Cortex of kidney (tissue), 1 donor: ENCODE measurements at places on chromosomes 7 and 10.

- no peak for DNase-seq
Observed at GRCh38 chr10:133324198-133324792, 12.4 kb downstream of the CALY start.

- DNase-seq = no peak
Observed at GRCh38 chr7:151736403-151736909, 140.5 kb downstream of the PRKAG2 start.

- DNase-seq = no peak
Observed at GRCh38 chr10:36211856-36212255, 569.8 kb upstream of the FZD8 start.

- no peak for DNase-seq
Observed at GRCh38 chr7:98722402-98722801, 105.3 kb downstream of the NPTX2 start.

GRCh38 chr7:36896418-36896817, 172.1 kb upstream of the AOAH start:
- no peak for DNase-seq

DNA sequence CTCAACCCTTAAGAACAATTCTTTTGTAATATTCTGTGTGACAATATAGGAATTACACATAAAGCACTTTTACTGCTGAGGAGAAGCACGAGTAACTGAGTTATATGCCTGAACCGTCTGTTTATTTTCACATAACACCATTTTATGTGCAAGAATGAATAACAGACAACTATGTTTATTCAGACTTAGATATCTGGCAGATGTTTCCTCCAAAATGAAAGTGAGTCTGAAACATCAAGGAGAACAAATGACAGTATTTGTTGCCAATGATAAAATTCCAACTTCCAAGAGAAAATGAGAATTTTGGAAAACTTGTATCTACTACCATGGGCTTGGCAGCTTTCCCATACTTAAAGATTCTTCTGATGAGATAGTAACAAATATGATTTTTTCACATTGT, 51.4 kb downstream of the DNMBP start:
- no peak for DNase-seq

DNA sequence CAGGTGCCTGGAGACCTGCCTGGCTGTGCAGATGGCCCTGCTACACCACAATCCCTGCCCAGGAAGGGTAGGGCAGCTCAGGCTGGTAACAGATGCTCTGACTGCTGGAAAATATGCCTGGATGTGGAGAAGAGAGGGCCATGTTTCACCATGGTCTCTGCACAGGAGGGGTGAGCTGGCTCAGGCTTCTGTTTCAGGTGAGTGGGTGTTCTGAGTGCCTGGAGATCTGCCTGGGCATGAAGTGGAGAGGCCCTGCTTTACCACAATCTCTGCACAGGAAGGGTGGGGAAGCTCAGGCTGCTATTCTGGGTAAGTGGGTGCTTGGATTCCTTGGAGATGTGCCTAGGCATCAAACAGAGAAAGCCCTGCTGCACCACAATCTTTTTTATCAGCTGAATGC, 350.1 kb downstream of the KIF20B start:
- DNase-seq = no peak

GRCh38 chr10:29471544-29471859, 163.3 kb downstream of the SVIL start:
- no peak for DNase-seq

DNA sequence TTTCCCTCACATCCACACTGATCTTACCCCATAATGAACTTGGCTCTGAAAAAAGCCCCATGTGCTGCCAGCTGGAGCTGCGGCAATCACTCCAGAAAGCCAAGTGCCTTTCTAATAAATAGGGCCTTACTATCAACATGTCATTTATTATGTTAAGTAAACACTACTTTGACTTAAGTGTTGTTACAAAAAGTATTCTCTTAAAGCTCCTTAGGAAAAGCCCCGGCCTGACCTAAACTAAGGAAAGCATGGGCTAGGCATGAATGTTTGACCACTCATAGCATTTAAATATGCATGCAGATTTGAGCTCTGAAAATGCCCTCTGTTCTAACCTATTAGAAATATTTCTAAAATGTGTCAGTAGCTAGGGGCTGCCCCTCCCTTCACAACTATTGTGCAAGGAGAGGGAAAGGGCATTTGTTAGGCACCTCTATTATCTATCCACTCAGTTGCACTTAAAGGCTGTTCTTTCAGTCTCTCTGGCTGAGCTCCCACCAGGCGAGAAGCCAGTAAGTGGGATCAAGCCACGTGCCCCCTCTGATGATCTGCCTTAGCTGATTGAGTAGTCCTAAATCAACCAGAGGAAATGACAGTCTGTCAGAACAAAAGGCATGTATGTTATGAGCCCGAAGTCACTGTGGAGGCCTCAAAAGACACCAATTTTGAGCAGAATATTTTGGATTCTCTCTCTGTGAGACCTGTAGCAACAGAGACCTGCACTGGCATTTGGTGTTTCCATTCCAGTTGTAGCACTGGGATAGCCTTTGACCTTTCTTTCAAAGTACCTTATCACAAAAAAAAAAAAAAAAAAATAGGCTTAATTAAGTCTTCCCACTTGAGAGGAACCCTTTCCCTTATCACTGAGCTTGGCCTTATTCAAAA, 77.1 kb downstream of the ITGB8 start:
- DNase-seq = no peak

GRCh38 chr10:43219848-43220247, 47.0 kb downstream of the RASGEF1A start:
- DNase-seq = no peak

DNA sequence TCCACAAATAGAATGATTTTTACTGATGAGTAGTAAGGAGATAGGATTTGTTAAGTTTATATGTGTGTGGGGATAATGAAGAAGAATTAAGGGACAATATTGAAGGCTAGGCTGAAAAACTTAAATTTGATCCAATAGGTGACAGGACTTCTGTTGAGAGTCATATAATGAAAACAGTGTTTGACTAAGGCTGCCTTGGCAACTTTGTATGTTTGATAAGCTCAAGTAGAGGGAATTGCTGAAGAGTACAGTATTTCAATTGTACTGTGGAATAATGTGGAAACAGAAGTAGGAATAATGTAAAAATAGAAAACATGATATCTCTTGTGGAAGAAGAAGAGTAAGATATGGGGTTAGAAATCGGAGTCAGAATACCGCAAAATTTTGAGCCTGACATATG, 10.5 kb downstream of the R3HCC1L start:
- DNase-seq = no peak

GRCh38 chr7:17844022-17844421, 96.3 kb downstream of the SNX13 start:
- DNase-seq = no peak

- DNase-seq = no peak
Observed at GRCh38 chr7:154503962-154504550, 451.9 kb downstream of the DPP6 start.

DNA sequence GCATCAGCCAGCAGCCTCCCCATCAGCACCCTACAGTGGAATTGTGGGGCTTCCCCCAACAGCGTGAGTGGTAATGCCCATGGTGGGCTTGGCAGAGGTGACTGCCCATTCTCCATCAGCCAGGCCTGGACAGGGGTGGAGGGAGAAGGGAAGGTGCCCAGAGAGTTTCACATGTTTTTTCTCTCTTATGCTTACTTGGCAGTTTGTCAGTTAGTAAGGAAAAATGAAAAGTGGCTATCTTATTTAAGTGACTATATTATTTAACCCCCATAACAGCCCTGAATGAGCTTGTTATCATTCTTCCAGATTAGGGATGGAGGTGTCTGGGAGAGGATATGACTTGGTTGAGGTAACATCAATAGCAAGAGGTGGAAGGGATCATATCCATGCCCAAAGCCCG, 921.7 kb downstream of the GRID1 start:
- DNase-seq = no peak

DNA sequence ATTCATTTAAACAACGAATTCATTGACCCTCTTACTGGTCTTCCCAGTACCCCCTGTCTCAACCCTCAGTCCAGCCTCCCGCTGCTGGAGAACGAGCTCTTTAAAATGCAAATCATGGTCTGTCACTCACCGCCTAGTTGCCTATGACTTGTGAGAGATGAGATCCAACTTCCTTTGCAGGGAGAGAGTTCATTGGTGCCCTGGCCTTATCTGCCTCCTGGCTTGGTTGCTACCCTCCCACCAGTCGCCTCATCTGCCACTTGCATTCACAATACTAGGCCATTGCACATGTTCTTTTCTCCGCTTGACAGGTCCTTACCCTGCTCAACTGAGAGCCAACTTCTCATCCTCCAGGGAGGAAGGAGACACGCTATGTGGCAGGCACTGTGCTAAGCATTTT, 54.0 kb upstream of the MXI1 start:
- no peak for DNase-seq

DNA sequence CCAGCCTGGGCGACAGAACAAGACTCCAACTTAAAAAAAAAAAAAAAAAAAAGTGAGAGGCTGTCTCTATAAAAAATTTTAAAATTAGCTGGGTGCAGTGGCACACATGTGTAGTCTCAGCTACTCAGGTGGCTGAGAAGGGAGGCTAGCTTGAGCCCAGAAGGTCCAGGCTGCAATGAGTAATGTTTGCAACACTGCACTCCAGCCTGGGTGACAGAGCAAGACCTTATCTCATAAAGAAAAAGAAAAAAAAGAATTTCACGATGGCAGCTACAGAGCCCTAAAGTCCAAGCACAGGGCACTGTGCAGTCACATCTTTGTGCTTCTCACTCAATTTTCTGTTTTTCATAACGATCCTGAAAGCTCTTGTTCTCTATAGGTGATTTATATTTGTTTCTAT, 209.5 kb upstream of the KCTD7 start:
- no peak for DNase-seq

DNA sequence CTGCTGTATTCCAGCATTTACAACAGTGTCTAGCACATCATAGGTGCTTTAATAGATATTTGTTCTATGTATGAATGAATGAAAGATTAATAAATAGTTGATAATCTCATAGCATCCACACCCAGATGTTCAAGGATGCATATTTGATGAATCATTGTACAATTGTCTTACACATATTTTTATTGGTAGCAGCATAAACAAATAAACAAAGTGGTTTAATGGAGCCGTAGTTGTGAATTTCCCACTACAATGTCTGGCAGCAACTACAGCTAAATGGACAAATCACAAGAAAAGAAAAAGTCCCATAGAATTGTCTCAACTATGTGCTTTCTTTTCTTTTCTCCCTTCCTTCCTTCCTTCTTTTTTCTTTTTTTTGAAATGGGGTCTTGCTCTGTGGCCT, 150.8 kb downstream of the NRP1 start:
- no peak for DNase-seq

DNA sequence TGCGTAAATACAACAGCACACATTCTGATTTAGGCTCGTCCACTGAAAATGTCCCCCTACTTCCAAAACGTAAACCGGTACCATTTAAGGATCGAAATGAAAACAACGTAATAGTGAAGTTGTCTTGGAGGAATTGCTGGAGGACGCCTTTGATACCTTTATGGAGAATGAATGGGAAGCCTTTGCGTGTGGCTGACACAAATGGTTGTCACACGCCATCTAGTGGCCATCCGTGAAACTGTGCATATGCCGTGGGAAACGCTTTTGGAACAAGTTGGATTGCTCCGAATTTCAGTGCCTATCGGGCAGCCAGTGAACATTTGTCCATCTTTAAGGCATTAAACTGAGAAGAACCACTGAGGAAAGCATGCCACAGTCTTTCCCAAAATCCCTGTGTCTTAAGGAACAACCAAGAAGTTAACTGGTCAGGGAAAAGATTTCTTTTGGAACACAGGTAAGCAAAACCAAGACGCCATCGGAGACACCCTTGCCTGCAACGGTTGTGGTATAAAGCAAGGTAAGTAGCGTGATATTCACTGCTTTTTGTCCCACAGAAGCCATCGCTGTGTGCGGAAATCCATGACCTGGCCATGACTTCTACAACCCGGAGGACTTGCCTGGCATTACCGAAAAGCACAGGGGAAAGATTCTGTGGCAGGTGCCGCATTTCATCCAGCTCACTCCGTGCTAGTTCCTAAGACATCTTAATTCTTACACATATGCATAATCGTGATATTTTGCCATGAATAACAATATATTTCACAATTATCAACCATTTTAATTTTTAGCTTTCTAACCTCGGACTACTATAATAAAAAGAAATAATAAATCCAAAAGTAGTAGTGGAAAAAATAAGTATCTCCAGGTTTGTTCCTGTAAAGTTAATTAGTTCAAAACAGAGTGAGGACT, 100.6 kb downstream of the FAM204A start:
- no peak for DNase-seq

DNA sequence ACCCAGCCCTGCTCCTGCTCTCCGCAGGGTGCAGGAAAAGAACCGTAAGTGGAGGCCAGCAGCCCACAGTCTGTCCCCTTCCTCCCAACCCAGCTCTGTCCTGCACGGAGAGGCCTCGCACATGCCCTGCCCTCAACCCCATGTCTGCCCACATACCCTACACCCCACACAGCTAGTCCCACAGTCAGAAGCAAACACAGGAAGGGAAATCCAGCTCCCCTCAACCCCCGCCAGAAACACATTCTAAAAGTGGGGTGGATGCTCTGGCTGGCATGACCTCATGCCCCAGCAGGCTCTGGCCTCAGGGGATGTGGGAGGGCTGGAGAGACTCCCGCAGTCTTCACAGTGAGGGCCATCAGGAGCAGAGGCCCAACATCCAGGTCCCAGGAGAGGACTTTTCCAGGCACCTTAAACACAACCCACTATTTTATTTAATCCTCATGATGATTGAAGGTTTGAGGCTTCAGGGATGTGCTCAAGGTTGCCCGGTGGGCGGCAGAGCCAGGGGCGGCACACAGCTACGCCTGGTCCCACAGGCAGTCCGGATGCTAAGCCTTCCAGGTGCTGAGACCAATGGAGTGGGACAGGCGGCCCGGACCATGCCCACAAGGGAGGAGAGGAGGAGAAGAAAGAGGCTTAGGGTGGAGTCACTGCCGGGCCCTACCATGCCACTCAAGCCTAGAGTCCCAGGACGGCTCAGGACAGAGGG, 29.9 kb downstream of the CALML5 start:
- DNase-seq = no peak

DNA sequence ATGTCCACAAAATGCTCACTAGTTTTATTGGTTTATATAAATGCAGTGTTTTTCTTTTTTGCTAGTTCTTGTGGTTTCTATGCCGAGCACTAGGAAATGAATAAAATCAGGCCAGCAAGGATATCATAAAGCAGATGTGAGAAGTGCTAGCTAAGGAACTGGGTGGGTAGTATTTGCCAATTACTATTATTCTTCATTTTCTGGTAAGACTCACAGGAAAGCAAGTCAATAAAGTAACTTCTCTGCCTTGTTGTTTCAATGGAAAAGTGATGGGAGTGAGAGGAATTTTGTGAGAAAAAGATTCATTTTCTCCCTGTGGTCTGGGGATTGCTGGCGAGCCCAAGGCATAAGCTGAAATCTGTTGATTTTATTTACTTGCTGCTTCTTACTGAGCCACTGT, 50.5 kb upstream of the TRIL start:
- no peak for DNase-seq
